ENCODE measurements at places on chromosomes 2 and 18.

DNA sequence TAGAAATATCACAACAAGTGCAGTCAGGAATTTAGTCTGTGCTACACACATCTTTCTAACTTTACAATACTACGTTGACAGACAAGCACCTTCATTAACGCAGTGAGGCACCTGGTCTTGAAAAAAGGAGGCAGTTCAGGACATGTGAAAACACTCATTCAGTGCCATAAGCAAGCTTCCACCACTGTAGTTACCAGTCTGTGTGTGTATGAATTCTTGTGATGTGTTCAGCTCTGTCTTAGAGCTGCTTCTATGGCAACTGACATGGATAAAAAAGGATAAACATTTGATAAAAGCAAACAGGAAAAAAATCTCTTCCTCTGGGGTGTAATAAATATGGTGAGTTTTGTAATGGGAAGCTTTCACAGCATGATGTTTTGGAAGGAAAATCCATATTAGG is 623.8 kb upstream of the NXPH2 start:
- no peak for DNase-seq

- DNase-seq = no peak
Measured at GRCh38 chr2:202102425-202103000, 29.5 kb downstream of the KIAA2012 start.

GRCh38 chr2:33477473-33478468 is 1.3 kb downstream of the RASGRP3 start:
- no peak for DNase-seq

GRCh38 chr18:61545281-61546245 is 212.3 kb downstream of the CDH20 start:
- DNase-seq = no peak

GRCh38 chr18:32201948-32202672 is 12.3 kb downstream of the MEP1B start:
- no peak for DNase-seq

DNA sequence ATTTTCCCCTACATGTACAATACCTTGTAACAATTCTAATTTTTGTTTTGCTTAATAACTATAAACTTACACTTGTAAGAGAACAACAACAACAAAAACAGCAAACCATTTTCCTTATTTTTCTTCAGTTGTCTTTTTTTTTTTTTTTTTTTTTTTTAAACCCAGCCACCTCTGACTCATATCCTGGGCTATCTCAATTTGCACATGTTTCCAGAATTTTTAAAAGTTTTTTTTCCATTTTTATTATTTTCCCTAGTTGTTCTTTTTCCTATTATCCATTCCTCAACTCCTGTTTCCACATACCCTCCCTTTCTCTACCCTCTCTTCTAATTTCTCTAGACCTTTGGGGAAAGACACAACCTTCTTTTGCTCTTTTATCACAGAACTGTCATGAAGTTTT is 112.5 kb downstream of the EFEMP1 start:
- no peak for DNase-seq

GRCh38 chr18:28267878-28268625 is 91.1 kb upstream of the CDH2 start:
- DNase-seq = no peak

- no peak for DNase-seq
Measured at GRCh38 chr2:106097038-106098000, 96.8 kb downstream of the UXS1 start.

DNA sequence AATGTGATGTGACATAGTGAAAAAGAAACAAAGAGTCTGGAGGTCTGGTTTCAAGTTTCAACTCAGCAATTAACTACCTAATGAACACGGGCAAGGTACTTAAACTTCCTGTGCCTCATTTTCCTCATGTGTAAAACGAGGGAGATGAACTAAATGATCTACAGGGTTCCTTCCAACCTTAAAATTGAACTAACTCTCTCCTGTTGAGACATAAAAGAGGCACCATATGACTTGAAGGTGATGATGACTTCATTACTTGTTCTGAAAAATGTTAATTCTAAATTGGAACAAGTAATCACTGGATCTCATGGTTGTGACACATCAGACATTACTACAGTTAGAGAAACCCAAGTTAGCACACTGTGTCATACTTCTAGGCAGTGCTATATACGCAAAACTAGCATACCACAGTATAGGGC is 8.9 kb upstream of the REL start:
- no peak for DNase-seq

- no peak for DNase-seq
Measured at GRCh38 chr2:2787301-2787907, 456.3 kb upstream of the MYT1L start.

DNA sequence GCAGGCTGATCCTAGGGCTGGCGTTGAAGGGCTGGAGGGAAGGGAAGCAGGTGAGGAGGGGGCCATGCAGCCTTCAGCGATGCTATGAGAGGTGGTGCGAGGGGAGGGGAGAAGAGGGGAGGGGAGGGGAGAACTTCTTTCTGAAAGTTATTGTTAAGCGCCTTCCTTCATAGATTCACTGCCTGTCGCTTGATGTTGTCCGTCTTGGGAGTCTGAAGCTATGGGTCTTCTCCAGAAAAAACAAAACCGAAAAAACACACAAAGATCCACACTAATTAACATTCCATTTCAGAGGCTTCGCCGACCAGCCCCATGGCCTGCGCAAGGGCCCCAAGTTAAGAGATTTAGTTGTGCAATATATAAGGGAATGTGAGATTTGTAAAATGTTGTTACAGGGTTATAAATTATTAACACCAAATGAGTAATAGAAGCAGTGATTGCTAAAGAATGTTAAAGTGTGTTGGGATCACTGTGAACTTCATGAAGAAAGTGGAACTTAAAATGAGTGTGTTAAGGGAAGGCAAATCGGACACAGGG is 758 bp downstream of the CFAP221 start:
- no peak for DNase-seq

DNA sequence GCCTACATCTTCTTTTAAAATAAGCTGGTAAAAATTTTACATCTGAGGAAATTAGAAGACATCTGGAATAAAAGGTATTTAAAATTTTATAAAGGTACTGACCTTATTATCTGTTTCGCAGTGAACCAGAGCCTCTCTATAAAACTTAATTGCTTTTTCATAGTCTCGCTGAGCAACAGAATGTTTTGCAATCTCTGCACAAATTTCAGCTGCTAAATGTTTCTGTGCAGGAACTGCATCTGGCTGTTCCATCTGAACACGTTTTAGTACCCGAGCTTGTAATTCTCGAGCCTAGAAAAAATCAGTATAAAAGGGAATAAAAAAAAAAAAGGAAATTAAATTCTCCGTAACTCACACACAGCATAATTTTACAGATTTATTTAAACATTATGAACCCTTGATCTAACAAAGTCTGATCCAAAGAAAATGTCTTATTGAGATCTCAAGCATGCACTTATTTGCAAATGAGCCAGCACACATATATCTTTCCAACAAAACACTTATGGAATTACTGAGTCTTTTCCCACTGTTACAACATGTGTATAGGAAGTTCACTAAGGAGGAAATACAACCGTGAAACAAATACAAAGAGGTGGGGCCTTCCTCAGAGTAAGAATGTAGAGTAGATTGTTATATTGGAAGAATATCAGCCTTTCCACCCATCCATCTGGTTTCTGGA is 51.8 kb downstream of the TTC21B start:
- no peak for DNase-seq

- DNase-seq = no peak
Measured at GRCh38 chr2:122166820-122167219, 411.4 kb downstream of the TSN start.

DNA sequence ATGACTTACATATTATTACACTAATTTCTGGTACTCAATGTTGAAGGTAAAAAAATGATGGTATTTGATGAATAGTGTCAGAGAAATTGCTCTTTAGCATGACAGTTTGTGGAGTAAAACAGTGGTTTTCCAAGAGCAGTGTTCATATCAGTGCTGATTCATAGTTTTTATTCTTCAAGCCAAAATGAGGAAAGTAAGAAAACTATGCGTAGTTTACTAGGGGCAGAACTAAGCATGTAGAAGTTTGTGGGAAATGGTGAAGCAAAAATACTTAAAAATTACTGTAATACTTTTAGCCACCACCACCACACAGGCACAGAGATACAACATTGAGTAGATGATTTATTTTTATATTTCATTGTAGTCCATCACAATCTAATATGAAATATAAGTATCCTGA is 137.3 kb downstream of the ZNF804A start:
- DNase-seq = no peak

- DNase-seq = no peak
Measured at GRCh38 chr2:12083081-12083581, 336.7 kb downstream of the LPIN1 start.

- DNase-seq = no peak
Measured at GRCh38 chr18:74898965-74899364, 301.3 kb downstream of the ZNF407 start.

GRCh38 chr2:191617575-191617974 is 60.4 kb upstream of the NABP1 start:
- no peak for DNase-seq

DNA sequence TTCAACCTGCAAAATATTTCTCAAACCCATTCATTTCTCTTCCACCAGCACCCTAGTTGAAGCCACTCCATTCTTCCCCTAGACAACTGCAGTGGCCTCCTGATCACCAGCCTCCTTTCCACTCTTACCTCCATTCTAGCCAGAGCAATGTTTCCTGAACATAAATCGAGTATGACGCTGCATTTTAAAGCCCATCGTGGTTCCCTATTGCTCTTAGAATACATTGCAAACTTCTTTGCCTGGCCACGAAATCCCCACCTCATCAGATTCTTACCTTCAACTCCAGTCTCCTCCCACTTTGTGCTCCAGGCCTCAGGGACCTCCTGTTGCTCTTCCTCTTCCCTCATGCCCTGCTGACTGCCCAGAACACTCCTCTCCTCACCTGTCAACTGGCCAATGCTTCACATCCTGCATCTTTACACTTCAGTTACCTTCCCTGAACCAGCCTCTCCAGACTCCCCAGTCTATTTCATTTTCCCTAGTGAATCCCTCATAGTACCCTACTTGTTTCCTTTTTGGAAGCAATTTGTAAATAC is 176.5 kb upstream of the CTAGE1 start:
- DNase-seq = no peak

GRCh38 chr2:215684448-215685237 is 248.8 kb upstream of the FN1 start:
- DNase-seq = no peak

DNA sequence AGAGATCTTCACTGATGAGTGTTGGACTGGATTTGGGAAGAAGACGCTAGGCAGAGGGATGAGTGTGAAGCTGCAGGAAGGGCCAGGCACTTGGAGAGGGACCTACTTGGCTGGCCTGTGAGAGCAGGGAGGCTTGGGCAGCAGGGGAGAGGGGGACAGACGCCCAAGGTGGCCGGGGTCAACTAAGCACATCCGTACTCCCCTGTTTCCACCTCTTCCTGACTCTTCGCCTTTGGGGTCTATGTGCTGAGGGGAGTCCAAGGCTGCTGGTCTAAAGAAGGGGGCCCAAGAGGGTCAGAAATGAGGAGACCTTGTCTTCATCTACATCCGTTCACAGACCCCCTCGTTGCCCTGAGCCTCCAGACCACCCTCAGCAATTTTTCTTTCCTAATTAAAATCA is 16.7 kb downstream of the DPYSL5 start:
- no peak for DNase-seq

DNA sequence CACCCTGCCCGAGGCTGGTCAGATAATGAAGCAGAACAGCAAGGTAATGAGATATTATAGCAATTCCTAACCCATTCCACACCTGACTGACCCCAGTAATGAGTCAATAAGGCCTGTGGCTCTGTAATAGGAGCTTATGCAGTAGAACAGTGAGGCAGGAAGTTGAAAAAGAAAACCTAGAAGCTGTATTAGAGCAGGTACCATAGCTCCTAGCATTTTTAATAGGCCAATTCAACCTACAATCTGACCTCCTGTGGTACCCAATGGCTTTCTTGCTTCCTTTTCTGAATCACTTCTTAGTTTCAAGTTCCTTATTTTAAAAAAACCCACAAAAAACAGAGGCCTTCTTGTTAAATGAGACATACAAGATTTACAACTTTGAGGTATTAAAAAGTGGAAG is 43.6 kb upstream of the MAP2 start:
- no peak for DNase-seq

DNA sequence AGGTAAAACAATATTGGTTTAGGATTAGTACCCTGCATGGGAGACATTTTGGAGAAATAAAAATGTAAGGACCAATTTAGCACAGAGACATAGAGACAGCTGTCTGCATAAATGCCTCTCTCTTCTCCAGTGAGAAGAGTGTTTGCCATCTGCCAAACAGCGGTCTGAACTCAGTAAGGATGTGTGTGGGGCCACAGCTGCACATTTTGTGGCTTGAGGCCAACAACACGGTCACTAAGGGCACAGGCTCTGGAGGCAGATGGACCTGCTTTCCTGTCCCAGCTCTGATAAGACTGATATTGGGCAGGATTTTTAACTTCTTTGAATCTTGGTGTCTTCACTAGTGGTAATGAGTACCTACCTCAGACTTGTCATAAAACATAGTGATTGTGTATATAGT is 10.2 kb downstream of the ZBTB14 start:
- DNase-seq = no peak

GRCh38 chr18:22678486-22678885 is 254.6 kb upstream of the RBBP8 start:
- no peak for DNase-seq

DNA sequence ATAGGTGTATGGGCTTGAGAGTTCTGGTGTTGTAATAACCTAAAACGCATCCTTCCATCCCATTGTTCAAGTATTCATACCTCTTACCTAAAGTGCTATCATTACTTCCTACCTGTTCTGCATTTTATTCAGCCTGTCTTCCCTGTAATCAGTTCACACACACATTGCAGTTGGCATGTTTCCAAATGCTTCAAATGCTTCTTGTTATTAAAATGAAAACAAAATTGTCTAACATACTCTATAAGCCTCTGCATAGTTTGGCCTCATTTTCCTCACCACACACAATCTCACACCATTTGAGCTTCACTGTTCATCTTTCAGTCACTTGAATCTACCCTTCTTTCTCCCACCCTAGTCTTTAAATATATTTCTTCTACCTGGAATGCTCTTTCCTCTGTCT is 1178.2 kb upstream of the NRXN1 start:
- no peak for DNase-seq

GRCh38 chr18:9563331-9563730 is 51.0 kb downstream of the PPP4R1 start:
- no peak for DNase-seq

GRCh38 chr18:3029215-3029952 is 16.4 kb upstream of the LPIN2 start:
- DNase-seq = no peak

GRCh38 chr2:71850306-71850801 is 297.3 kb downstream of the CYP26B1 start:
- no peak for DNase-seq

- no peak for DNase-seq
Measured at GRCh38 chr2:54397426-54397825, 58.7 kb upstream of the SPTBN1 start.
